ENCODE measurements at places on chromosomes 2 and 18.

GRCh38 chr2:138279871-138280270 lies 221.7 kb upstream of the SPOPL start:
- no peak for DNase-seq

GRCh38 chr18:73741946-73742345 lies 405.7 kb downstream of the FBXO15 start:
- no peak for DNase-seq

DNA sequence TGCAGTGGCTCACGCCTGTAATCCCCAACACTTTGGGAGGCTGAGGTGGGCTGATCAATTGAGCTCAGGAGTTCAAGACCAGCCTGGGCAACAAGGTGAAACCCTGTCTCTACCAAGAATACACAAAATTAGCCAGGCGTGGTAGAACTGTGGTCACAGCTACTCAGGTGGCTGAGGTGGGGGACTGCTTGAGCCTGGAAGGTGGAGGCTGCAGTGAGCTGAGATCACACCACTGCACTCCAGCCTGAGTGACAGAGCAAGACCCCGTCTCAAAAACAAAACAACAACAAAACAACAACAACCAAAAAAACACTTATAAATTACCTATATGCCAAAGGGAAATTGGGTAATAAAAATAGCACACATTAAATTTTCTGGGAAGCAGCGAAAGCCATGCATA lies 141.6 kb downstream of the HDAC4 start:
- no peak for DNase-seq

- DNase-seq, result no peak
Measured at GRCh38 chr2:181585732-181586131, 71.2 kb downstream of the CERKL start.

DNA sequence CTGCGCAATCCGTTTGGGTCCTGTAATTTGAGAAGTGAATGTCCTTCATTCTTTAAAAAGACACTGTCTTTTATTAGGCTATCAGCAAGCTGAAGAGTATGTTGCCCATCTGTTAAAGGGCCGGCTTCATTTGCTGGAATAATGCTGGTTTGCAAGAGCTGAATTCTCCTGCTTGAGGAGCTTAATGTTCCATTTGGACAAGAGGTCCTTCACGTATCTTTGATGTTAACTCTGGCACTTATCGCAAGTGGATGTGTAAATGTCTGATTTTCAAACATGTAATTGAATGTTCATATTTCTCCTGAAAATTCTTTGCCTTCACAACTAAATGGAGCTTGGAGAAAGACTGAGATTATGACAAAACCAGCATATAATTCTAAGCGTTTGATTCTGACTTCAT lies 280.8 kb upstream of the NRP2 start:
- no peak for DNase-seq

DNA sequence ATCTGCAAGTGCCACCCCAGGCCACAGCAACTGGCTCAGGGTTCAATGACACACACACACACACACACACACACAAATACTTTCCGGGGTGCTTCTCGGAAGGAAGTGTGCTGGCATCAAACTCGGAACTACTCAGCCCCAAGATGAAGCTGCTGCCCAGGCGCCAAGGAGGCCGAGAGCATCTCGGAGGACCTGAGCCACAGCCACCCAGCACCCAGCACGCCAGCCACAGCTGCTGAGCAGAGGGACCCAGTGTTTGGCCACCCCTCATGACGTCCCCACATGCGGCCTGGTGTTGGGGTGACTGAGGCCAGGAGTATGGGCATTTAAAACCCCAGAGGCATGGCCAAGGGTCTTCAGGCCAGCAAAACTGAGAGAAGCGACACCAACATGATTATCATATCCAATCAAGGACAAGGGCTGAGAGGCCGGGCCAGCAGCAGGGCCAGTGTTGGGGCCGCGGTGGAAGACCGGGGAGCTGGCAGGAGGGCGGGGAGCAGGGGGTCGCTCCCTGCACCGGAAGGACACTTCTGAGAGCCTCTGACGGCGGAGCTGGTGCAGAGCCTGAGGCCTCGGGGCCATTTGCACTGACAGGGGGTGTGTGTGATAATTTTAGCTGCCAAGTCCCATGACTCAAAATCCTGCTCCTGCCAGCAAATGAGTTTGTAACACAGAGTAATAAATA lies 61.8 kb downstream of the BIN1 start:
- DNase-seq, result no peak

DNA sequence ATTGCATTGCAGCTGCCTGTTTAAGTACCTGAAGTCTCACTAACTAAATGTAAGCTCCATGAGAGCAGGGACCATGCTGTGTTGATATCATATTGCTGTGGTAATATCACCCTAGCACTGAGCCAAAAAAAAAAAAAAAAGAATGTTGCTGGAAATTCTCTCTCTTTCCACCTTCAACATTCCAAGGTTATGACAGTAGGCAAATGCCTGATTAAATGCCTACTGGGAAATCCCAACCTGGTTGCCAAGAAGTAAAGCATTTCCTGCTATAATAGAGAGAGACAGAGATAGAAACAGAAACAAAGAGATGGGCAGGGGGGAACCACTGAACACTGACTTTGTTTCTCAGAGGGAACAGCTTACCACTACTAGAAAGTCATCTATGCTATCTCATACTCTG lies 1604.2 kb downstream of the LRP1B start:
- no peak for DNase-seq

- no peak for DNase-seq
Measured at GRCh38 chr2:226796840-226797288, 2.8 kb downstream of the IRS1 start.

DNA sequence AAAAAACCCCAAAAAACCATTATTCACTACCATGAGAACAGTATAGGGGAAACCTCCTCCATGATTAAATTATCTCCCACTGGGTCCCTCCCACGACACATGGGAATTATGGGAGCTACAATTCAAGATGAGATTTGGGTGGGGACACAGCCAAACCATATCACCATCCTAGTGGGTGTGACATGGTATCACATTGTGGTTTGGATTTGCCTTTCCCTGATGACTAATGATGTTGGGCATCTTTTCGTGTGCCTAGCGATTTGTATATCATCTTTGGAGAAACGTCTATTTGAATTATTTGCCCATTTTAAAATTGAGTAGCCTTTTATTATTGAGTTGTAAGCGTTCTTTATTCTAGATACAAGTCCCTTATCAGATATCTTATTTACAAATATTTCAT lies 8.7 kb upstream of the ASAP2 start:
- DNase-seq, result no peak

GRCh38 chr18:27004056-27004829 lies 138.7 kb upstream of the AQP4 start:
- DNase-seq, result no peak

GRCh38 chr2:143452817-143453451 lies 323.7 kb downstream of the ARHGAP15 start:
- DNase-seq, result no peak

DNA sequence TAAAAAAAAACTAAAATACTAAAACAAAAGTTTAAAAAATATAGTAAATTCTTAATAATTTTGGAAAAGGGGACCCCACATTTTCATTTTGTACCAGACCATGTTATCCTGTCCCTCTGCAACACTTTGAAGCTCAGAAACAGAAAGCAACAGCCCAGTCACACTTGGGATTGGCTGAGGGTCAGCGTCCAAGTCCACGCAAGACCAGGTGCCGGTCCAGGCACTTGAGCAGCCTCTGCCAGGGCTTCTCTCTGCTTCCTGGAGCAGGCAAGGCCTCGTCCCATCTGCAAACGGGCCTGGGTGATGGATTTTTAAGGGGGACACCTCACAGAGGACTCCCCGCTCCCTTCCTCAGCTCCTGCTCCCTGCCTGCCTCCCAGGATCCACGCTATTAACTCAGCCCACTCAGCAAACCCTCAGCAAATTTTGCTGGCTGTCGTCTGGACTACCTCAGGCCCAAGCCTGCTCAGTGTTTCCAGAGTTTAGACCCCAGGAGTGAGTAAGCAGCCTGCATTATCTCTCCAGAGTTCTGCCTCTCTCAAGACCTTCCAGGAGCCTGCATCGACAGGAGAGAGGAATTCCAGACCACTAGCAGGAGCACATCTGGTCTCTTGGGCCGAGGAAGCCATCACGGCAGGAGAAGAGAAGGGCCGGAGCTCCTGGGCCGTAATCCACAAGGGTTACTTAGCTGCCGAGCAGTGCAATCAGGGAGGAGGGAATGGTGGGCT lies 88.7 kb upstream of the STPG4 start:
- no peak for DNase-seq
